Colonic mucosa (tissue), 4 donors: ENCODE measurements at places on chromosomes 1 and 21. TPM values are rescaled to one million over a fixed set of nuclear protein-coding genes. Genes with fewer than 3 reads are reported as not detected.
A peak's percentile ranks its signal among the peaks of the same experiment; 100 is the strongest.

- DNase-seq: no peak
These were observed 102.3 kb downstream of the TMEM53 start for GRCh38 chr1:44571712-44572571.

- DNase-seq: peak; percentile 78
These were observed 14.2 kb downstream of the RIMS3 start for GRCh38 chr1:40651138-40651857.

DNA sequence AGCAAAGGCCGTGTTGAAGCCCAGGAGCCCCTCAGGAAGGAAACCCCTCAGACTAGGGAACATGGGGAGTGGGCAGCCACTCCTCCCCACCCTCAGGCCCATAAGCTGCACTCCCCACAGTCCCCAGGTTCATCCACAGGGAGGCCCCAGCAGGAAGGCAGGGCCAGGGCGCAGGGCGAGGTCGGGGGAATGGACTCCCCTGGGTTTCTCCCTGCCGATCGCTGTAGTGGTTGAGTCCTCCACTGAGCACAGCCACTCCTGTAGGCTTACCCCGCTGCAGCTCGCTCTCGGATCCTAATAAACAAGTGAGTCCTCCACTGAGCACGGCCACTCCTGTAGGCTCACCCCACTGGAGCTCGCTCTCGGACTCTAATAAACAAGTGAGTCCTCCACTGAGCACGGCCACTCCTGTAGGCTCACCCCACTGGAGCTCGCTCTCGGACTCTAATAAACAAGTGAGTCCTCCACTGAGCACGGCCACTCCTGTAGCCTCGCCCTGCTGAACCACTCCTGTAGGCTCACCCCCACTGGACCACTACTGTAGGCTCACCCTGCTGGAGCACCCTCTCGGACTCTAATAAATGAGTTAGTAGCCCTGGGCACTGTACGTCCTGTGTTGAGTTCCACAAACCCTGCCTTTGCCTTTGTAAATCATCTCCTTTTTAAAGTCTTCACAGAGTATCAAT, 16.2 kb upstream of the COL18A1 start:
- DNase-seq: no peak

C1orf146 gene
- total RNA-seq: not detected

SEMA4A gene
- 4.5 TPM for total RNA-seq

RIPK4 gene
- 10.5 TPM for total RNA-seq
